ENCODE measurements at places on chromosomes 12 and 14. TPM values are rescaled to one million over a fixed set of nuclear protein-coding genes. Genes with fewer than 3 reads are reported as not detected.

The IAPP gene
- total RNA-seq, result not detected

The KLRB1 gene
- 0.38 TPM for total RNA-seq

The TAS2R43 gene
- 0.32 TPM for total RNA-seq

The RERG gene
- 3.1 TPM for total RNA-seq

The OTX2 gene
- not detected for total RNA-seq

The KRT74 gene
- not detected for total RNA-seq

The HOXC4 gene
- not detected for total RNA-seq

The DTX1 gene
- 2.6 TPM for total RNA-seq

The STYK1 gene
- total RNA-seq, result 0.16 TPM

The PTPRB gene
- total RNA-seq, result 28.9 TPM

The GALNT16 gene
- 25.8 TPM for total RNA-seq

The EPYC gene
- not detected for total RNA-seq

The CLEC2A gene
- total RNA-seq, result not detected

The MYF5 gene
- not detected for total RNA-seq

The C14orf180 gene
- 67.8 TPM for total RNA-seq

The PARP2 gene
- total RNA-seq, result 15.2 TPM

The CLEC14A gene
- 31.9 TPM for total RNA-seq

The SLC8A3 gene
- total RNA-seq, result 0.19 TPM

Data from cardiac septum (tissue), 1 donor.